ENCODE measurements at places on chromosomes 5 and 9. TPM values are rescaled to one million over a fixed set of nuclear protein-coding genes. Genes with fewer than 3 reads are reported as not detected.

Gene AFAP1L1
- total RNA-seq: 1.6 TPM

Gene LCNL1
- total RNA-seq: not detected

Gene BTNL9
- total RNA-seq: not detected

Gene RGS7BP
- not detected for total RNA-seq

Gene GFI1B
- 6.5 TPM for total RNA-seq

Gene CDH6
- total RNA-seq: not detected

Gene HOMER1
- 1.1 TPM for total RNA-seq

Gene C9orf50
- total RNA-seq: not detected

GRCh38 chr5:33059081-33059480 lies 348.0 kb downstream of the NPR3 start:
- H3K4me3 ChIP-seq: no peak overlapping the region
- H3K4me1 ChIP-seq: no peaks in the 10 kb centered on the region
- H3K27me3 ChIP-seq: no peaks in the 10 kb centered on the region
- H3K36me3 ChIP-seq: no peaks in the 10 kb centered on the region

- no peaks in the 10 kb centered on the region for H3K27me3 ChIP-seq
- no peak overlapping the region for H3K4me3 ChIP-seq
- H3K36me3 ChIP-seq: no peaks in the 10 kb centered on the region
- H3K4me1 ChIP-seq: no peaks in the 10 kb centered on the region
- no peak for DNase-seq
- no peak overlapping the region for H3K27ac ChIP-seq
Observed at GRCh38 chr9:109263358-109263757, 57.5 kb downstream of the EPB41L4B start.

DNA sequence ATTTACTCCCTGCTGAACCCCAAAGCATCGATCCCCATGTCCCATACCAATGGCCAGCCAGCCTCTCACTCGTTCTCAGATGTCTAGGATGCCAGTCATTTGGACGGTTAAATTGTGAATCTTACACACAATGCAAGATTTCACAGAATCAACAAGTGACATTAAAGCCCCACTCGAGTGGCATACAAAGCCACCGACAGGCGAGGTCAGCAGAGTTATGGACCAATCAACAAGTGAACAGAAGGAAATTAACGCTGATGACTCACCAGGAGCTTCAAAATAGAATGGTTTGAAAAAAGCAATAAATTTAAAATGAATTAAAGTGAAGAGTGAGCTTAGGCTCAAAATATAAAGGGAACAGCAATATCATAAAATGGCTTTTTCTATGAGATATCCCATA lies 8.2 kb upstream of the RUFY1 start:
- H3K4me3 ChIP-seq: peak overlapping the region; percentile 56
- H3K36me3 ChIP-seq: no peaks in the 10 kb centered on the region
- peaks cover 62% of the 10 kb centered on the region for H3K4me1 ChIP-seq
- H3K27me3 ChIP-seq: no peaks in the 10 kb centered on the region
- H3K27ac ChIP-seq: peak overlapping the region; percentile 98

DNA sequence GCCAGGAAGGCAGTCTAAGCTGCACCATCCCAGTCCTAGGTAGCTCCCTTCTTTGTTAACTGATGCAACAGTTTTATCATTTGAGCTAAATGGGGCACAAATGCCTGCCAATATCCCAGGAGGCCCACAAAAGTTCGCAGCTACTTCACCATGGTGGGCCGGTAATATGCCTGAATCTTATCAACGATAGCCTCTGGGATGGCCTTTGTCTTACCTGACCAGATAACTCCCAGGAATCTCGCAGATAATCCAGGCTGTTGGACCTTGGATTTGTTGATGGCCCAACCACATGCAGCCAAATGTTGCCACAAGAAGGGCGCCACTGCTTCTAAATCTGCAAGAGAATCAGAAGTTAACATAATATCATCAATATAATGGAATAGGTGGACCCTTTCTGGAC lies 83.8 kb upstream of the ATP10B start:
- H3K4me3 ChIP-seq: no peak overlapping the region
- DNase-seq: no peak
- H3K36me3 ChIP-seq: no peaks in the 10 kb centered on the region
- no peaks in the 10 kb centered on the region for H3K4me1 ChIP-seq

GRCh38 chr5:56405116-56405908 lies 172.2 kb upstream of the ANKRD55 start:
- H3K4me3 ChIP-seq: no peak overlapping the region
- H3K4me1 ChIP-seq: peaks cover 9% of the 10 kb centered on the region
- H3K27ac ChIP-seq: no peak overlapping the region
- H3K36me3 ChIP-seq: no peaks in the 10 kb centered on the region
- DNase-seq: no peak
- H3K27me3 ChIP-seq: no peaks in the 10 kb centered on the region

DNA sequence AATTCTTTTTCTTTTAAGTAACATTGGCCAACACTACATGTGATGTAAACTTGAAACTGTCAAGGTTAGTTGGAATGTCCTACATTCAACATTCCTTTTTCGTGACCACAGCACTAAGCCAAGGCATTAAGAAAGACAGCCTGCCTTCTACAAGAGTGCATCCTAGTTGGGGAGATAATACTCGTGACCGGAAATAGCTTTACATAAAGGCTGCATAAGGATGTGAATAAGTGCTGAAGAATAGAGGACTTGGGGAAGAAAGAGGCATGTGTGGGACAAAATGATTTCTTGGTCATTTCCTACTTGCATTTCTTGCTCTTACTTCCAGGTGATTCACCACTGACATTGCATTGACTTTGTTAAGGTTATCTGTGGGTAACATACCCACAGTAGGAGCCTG lies 282.0 kb downstream of the DMRT2 start:
- no peak overlapping the region for H3K4me3 ChIP-seq
- H3K36me3 ChIP-seq: no peaks in the 10 kb centered on the region
- no peaks in the 10 kb centered on the region for H3K4me1 ChIP-seq
- no peak overlapping the region for H3K27ac ChIP-seq
- no peaks in the 10 kb centered on the region for H3K27me3 ChIP-seq

- no peak overlapping the region for H3K4me3 ChIP-seq
- no peaks in the 10 kb centered on the region for H3K27me3 ChIP-seq
- H3K36me3 ChIP-seq: no peaks in the 10 kb centered on the region
- DNase-seq: peak; percentile 61
Observed at GRCh38 chr5:94830520-94830919, 212.1 kb downstream of the SLF1 start.

DNA sequence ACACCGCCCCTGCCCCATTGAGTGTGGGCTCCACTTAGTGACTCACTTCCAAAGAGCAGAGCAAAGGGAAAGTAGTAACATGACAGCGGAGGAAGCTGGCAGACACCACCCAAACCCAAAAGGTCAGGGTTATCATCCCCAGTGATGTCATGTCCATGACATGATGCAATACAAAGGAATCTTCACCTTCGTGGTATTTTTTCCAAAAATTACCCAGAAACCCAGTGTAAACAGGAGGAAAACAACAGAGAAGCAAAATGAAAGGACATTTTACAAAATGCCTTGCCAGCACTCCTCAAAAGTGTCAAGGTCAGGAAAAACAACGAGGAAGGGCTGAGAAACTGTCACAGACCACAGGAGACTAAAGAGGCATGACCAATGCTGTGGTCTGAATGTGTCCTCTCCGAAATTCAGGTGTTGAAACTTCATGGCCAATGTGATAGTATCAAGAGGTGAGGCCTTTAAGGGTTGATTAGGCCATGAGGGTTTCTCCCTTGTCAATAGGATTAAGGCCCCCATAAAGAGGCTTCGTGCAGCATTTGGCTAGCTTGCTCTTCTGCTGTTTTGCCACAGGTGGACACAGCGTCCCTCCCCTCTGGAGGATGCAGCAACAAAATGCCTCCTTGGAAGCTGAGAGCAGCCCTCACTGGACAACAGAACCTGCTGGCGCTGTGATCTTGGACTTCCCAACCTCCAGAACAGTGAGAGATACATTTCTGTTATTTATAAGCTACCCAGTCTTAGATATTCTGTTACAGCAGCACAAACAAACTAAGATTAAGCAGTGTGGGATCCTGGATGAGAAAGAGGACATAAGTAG lies 30.5 kb upstream of the MED10 start:
- DNase-seq: no peak
- H3K27me3 ChIP-seq: no peaks in the 10 kb centered on the region
- no peaks in the 10 kb centered on the region for H3K36me3 ChIP-seq
- no peak overlapping the region for H3K27ac ChIP-seq
- H3K4me3 ChIP-seq: no peak overlapping the region
- no peaks in the 10 kb centered on the region for H3K4me1 ChIP-seq

GRCh38 chr5:126236994-126237393 lies 186.2 kb upstream of the GRAMD2B start:
- H3K27ac ChIP-seq: no peak overlapping the region
- H3K4me1 ChIP-seq: no peaks in the 10 kb centered on the region
- DNase-seq: no peak
- no peak overlapping the region for H3K4me3 ChIP-seq
- H3K36me3 ChIP-seq: no peaks in the 10 kb centered on the region

GRCh38 chr9:131641618-131642495 lies 96.5 kb downstream of the PRRT1B start:
- H3K27me3 ChIP-seq: no peaks in the 10 kb centered on the region
- no peak overlapping the region for H3K4me3 ChIP-seq
- H3K36me3 ChIP-seq: no peaks in the 10 kb centered on the region
- DNase-seq: no peak
- H3K4me1 ChIP-seq: no peaks in the 10 kb centered on the region

DNA sequence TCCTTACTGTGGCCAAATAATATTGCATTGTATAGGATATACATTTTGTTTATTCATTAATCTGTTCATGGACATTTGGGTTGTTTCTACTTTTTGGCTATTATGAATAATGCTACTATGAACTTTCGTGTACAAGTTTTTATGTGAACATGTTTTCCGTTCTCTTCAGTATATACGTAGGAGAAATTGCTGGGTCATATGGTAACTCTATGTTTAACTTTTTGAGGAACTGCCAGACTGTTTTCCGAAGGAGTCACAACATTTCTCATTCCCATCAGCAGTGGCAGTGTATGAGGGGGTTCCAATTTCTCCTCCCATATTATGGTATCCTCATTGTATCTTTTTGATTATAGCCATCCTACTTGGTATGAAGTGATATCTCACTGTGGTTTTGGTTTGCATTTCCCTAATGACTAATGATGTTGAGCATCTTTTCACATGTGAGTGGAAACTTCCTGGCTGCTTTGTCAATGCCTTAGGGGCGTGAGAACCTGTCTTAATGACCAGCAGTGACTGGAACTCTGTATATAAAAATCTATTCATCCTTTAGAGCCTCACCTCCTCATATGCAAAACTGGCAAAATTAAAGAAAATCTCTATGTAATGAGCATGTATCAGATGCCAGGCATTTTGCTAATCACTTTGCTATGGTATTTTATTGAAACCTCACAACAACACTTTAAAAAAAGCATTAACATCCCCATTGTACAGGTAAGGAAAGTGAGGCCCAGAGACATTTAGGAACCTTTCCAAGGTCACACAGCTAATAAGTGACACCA lies 47.8 kb upstream of the TGFBR1 start:
- H3K36me3 ChIP-seq: no peaks in the 10 kb centered on the region
- H3K4me3 ChIP-seq: peak overlapping the region; percentile 55
- peaks cover 64% of the 10 kb centered on the region for H3K4me1 ChIP-seq

DNA sequence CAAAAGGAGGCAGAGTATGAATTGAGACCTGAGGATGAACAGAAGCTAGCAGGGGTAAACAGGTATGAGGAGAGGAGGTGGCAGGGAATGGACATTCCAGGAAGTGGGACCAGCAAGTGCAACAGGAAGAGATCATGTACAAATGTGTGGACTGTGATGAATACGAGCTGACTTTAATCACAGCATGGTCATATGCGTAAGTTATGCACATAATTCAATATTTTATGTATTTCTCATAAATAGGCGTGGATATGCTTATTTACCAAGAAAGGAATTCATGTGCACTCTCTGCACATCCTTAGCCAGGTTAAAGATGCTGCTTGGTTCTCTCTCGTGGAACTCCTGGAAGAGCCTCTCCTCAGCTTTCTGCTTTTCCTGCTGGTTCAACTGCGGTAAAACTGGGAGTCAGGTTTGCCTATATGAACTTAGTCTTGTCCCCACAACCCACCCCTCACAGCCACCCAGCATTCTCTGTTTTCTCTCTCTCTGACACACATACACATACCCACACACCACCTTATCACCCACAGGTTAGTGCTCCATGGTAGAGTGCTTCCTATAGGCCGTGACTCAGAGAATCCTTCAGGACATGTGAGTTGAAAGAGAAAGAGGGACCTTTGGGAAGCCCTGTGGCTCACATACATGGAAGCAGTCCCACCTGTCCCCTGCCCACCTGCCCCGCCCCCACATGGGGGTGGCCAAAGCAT lies 35.7 kb downstream of the TRPC7 start:
- no peak overlapping the region for H3K4me3 ChIP-seq
- no peak for DNase-seq
- H3K36me3 ChIP-seq: no peaks in the 10 kb centered on the region
- H3K4me1 ChIP-seq: no peaks in the 10 kb centered on the region
- H3K27me3 ChIP-seq: no peaks in the 10 kb centered on the region

DNA sequence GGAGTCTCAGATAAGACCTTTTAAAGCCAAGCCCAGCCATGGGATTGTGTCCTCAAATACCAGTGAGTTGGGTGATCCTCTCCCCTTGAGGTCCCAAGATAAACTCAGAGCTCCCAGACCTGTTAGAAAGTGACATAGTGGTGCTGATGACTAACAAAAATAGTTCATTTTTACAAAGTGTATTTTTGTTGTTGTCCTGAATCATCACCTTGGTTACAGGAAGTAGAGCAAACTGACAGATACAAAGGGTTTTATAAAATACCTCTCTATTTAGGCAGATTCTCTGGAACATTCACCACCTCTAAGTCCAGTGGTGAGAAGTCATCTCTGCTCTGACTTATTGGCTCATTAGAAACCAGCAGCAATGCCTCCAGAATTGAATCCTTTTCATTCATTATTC lies 259.3 kb downstream of the CEMIP2 start:
- no peaks in the 10 kb centered on the region for H3K4me1 ChIP-seq
- no peak overlapping the region for H3K27ac ChIP-seq
- no peak for DNase-seq
- H3K36me3 ChIP-seq: no peaks in the 10 kb centered on the region
- H3K27me3 ChIP-seq: no peaks in the 10 kb centered on the region

DNA sequence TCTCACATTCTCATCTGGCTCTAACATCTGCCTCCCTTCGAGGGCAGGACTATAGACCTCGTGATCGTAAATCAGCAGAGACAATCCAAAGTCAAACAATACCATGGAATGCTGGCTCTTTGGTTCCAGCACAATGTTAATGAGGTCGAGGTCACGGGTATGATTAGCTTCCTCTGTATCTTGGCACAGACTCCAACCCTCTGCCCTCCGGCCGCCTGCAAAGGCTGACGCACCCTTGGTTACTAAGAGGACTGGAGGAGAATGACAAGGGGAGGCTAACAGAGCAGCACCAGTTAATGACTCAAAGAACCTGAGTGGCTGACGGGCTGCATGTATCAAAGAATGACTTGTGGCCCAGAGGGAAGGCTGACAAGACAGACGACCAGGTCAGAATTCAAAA lies 10.1 kb downstream of the LHFPL2 start:
- H3K27ac ChIP-seq: no peak overlapping the region
- no peak overlapping the region for H3K4me3 ChIP-seq
- H3K36me3 ChIP-seq: no peaks in the 10 kb centered on the region
- H3K4me1 ChIP-seq: no peaks in the 10 kb centered on the region
- DNase-seq: no peak
